ENCODE measurements at places on chromosomes 11 and 22.

DNA sequence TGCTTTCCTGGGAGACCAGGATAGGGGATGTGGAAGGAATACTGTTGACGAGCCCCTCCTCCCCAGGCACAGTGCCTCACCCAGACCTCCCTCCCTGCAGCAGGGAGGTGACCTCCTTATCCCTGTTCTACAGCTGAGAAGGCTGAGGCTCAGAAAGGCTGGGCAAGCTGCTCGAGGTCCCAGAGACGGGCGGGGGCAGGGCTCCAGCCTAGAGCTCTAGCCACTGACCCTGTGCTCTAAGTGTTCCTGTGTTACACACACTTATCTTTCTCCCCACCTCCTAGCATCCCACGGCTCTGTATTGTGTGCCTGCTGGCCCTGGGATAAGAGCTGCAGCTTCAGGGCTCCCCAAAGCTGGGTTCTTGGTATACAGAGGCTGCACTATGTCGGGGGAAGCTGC is 7.9 kb downstream of the CCDC134 start:
- DNase-seq = no peak

GRCh38 chr22:30572840-30573593 is 1.4 kb downstream of the GAL3ST1 start:
- no peak for DNase-seq

DNA sequence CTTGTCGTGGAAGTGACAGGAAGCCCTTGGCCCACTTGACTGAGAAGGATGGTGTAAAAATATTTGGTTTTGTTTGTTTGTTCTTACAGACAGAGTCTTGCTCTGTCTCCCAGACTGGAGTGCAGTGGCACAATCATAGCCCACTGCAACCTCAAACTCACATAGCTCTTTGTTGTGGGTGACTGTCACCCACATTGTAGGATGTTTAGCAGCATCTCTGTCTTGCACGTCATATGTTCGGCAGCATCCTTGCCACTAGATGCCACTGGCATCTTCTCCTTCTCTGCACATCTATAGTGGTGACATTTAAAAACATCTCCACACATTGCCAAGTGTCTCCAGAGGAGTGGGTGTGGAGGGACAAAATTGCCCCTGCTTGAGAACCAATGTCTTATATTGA is 56.8 kb downstream of the PRR5L start:
- DNase-seq = peak; percentile 67

- no peak for DNase-seq
These were observed 7.4 kb downstream of the CLNS1A start for GRCh38 chr11:77630157-77630710.

- no peak for DNase-seq
These were observed 336.0 kb downstream of the SHANK2 start for GRCh38 chr11:70916351-70916750.

GRCh38 chr11:45658292-45658991 is 7.0 kb downstream of the CHST1 start:
- no peak for DNase-seq

DNA sequence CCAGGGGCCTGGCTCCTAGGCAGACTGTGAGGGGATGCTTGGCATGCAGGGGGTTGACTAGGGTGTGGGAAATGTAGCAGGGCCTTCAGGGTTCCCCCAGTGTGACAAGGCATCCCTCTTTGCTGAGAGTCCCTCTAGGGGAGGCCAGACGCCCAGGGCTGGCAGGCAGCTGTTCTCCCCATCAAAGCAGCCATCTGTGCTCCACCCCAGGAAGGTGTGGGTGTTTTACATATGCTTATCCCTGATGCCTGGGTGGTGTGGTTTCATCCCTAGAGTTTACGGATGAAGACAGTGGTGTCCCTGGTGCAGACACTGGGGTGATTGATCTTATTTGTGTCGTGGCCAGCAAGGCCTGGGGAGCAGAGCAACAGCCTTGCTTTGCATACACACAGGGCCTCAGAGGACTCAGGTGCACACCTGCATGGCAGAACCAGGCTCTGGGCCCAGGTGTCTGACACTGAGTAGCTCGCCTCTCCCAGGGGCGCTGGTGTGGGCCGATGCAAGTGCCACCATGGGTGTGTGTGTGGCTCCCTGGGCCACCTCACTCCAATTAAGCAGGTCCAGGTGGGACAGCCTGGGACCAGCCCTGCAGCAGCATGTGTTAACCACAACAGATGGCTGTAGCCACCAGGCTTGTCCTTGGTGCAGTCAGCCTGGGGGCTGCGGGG is 74.2 kb downstream of the MED15 start:
- no peak for DNase-seq

DNA sequence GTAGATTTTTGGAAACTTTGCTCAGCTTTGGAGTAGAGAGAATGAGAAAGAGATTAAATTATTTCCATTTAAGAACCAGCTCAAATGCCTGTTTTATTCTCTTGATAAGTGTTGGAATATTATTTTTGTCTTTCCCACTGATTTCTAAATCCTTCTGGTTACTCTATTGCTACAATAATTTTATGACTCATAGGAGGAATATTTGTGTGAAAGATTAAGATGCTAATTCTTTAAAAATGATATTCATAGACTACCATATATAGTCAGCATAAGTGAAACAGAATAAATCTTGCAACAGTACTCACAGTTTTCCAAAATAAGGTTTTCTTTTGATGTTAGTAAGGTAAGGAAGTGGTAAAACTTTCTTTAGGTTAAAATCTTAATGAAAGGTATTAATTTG is 60.9 kb downstream of the YAP1 start:
- no peak for DNase-seq

DNA sequence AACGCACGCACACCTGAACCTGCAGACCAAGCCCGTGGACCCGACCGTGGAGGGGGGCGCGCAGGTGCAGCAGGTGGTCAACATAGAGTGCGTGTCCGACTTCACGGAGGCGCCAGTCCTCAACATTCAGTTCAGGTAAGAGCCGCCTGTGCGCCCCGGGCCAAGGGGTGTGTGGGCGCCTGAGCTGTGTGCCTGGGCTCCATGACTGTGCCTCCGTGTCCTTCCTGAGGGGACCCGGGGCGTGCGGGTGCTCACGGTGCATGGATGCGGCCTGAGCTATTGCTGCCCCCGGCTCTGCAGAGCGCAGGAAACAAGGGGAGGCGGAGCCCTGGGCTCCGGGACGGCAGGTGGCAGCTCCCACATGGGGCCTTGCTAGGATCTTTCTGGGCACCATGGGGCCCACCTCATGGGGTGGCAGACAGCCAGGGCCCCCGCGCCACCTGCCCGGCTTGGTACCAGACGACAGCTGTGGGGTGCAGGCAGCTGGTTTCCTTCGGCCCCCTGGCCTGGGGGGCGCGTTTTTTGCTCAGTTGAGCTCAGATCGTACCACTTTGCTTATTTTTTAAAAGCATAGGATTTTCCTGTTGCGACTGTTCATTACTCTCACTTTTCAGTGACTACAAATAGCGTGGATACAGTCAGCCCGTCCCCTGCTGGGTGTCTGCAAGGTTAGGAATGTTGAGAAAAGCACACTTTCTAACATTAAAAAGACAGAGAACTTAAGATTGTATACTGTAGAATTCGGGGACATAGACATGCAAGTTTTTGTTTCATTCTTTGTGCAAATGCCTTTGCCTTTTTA is 28.3 kb downstream of the MUC6 start:
- DNase-seq = no peak

DNA sequence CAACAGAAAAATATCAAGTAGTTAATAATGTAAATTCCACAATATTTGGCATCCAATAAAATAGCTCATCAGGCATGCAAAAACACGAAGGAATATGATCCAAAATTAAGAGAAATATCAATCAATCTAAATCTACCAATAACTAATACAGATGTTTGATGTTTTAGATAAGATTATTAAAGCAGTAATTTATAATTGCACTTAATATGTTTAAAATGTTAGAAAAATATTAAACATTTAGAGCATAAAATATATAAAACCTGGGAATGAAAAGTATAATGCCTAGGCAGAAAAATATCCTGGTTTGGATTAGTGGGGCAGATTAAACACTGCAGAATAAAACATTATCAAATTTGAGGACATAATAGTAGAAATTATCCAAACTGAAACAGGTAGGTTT is 879.9 kb downstream of the FAM181B start:
- DNase-seq = no peak

DNA sequence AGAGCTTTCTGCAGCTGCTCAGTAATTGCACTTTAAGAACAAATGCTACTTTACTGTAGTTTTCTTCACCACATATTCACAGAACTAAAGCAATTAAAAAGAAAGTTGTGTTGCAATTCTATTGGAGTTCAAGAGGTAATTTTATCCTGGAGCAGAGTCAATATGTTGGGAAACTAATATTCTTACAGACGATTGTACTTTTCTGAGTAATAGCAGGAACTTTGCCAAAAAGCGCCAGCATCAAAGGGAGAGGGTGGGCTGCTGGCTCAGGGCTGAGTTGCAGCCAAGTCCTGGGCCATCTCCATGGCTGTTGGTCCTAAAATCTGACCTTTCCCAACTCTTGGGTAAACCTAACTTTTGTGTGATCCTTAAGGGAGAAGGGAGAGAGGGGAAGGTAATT is 73.6 kb upstream of the MYO18B start:
- DNase-seq = no peak

DNA sequence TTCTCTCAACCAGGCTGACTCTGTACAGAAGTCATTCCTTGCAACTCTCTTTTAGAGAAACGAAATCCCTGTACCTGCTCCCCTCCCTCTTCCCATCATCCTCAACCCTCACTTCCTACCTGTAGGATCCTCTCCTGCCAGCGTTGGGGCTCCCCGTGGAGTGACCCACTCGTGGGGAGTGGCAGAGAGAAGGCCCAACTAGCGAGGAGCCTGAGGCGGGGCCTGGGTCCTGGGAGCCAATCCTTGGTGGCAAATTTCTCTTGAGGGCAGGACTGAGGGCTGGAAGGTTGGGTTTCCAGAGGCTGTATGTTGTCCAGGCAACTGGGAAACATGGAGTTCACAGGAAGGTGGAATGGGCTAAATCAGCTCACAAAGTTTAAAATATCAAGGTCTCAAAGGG is 10.4 kb downstream of the NHERF4 start:
- no peak for DNase-seq

- no peak for DNase-seq
These were observed 536.5 kb downstream of the BRD1 start for GRCh38 chr22:49291169-49291568.
